ENCODE measurements at places on chromosomes 4 and X.

GRCh38 chrX:16560173-16560572 is 89.8 kb upstream of the S100G start:
- no peak for DNase-seq

GRCh38 chrX:20455001-20455400 is 188.3 kb upstream of the RPS6KA3 start:
- no peak for DNase-seq

DNA sequence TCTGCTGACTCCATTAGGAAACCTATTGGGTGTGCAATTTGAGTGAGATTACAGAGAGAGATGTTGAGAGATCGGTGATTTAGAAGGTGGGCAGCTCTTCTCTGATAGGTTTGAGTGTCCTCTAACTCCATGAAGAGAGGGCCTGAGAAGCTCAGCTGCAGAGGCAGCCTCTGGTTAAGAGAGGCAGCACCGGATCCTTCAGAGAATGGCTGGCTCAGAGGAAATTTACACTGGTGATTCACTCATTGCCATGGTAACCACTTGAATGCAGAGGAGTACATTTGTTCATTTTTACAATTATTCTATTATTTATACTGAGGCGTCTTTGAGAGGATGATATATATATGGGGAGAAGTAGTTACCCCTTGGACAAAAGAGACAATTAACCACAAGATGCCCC is 171.7 kb downstream of the PDGFRA start:
- no peak for DNase-seq

DNA sequence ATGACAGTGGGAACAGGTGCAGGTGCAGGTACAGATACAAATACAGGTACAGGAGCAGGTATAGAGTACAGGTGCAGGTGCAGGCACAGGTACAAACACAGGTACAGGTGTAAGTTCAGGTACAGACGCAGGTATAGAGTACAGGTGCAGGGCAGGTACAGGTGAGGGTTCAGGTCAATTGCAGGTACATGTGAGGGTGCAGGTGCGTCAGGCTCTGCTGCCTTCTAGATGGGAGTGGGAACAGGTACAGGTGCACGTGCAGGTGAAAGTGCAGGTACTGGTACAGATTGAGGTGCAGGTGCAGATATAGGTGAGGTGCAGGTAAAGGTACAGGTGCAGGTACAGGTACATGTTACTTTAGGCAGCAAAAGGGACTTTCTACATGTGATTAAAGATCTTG is 85.7 kb downstream of the CRLF2 start:
- DNase-seq, result no peak

DNA sequence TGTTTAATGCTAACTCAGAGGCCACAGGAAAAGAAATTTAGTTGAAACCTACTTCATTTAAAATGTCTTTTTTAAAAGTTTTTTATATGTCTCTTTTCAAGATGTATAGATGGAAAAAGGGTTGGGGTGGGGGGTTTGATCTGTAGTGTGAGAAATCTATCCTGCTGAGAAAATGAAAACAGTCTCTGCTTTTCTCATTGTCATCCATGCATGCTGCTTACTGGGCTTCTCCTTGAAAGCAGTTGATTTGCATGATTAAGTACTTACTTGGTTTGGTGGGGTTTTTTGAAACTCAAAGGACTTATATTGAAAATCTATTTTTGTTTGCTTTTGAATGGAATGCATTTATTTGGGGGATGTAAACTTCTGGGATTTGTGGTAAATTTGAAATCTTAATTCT is 313.6 kb upstream of the DKK2 start:
- no peak for DNase-seq

DNA sequence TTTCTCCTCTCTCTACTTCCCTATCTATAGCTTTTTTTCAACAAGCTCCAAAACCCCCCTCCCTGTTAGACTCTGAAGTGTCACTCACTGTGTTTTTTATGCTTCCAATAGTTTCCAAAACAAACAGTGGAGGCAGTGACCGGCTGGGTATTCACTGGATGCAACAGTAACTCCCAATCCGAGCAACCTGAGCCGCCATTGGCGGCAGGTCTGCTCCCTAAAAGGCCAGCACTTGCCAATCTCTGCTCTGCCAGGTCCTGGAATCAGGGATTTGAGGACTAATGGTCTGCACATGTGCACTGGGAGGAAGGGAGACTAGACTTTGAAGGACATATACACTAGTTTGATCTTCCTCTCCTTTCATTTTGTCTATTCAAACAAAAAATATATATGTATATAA is 7.1 kb downstream of the TBX22 start:
- no peak for DNase-seq

DNA sequence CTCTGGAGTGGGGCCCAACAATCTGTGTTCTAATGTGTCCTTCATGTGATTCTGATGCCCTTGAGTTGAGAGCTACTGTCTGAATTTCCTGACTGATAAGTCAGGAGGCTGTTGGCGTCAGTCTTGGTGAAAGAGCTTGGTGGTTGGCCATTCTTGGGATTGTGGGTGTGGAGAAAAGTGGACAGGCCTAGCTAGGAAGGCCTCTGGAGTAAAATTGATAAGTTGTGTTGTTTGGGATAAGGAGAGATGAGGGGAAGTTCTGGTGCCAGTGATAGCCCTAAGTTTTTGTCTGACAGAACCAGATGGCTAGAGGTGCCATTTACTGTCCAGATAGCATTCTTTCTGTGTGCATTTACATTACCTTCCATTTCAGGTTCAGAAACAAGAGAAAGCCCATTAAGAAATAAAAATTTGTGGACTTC is 11.7 kb downstream of the NSD2 start:
- no peak for DNase-seq

GRCh38 chr4:40016007-40016406 is 38.3 kb upstream of the PDS5A start:
- no peak for DNase-seq

DNA sequence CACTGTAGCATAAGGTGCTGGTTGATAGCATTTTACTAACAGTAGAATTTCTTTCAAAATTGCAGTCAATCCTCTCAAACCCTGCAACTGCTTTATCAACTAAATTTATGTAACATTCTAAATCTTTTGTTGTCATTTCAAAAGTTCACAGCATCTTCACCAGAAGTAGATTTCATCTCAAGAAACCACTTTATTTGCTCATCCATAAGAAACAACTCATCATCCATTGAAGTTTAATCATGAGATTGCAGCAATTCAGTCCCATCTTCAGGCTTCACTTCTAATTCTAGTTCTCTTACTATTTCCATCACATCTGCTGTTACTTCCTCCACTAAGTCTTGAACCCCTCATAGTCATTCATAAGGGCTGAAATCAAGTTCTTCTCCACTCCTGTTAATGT is 21.7 kb downstream of the LAMTOR3 start:
- DNase-seq, result no peak

DNA sequence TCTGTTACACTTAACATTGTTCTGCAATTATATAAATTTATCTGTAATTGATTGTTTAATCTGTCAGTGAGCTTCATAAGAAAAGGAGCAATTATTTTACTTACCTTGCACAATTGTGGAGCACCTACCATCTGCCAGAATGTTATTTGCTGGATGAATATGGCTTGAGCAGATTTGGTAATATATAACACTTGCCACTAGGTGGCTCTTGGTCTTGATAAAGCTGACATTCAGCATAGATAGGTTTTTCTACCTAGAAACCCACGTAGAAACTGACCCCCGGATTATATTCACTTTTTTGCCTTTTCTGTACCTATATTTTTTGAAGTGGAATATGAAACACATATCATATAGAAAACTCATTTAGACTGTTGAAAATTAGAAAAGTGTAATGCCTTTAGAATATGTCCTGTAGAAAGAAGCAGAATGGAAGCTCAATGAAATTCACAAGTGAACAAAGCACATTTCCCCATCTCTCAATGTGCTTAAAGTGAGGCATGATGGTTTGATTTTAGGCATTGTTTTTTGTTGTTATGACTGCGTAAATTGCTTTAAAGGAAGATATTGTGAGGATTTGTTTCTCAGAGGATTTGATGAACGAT is 9.5 kb downstream of the RBPJ start:
- peak; percentile 53 for DNase-seq

GRCh38 chr4:176817204-176817603 is 24.5 kb upstream of the VEGFC start:
- DNase-seq, result no peak

DNA sequence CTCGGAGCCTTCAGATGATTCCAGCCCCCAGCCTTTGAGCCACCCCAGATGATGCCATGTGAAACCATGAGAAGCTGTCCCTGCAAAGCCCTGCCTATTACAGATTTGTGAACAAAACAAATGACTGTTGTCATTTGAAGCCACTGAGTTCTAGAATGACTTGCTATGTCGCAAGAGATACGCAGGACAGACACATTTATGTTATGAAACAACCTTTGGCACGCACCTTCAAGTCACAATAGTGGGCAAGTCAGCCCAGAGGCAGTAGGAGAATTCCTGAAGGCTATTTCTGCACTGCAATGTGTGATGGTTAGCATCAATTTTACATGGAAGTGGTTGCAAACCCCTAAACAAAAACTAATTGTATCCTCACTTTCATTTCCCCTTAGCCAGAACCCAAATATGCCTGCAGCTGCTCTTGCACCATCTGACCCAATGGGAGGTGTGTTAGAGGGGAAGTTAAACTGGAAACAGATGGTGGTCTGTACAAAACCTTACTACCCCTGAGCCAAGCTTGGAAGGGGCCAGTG is 174.4 kb upstream of the ATP6AP2 start:
- DNase-seq, result no peak

GRCh38 chr4:75011131-75011795 is 78.3 kb downstream of the PARM1 start:
- DNase-seq, result no peak

GRCh38 chr4:114466299-114466698 is 132.3 kb upstream of the UGT8 start:
- no peak for DNase-seq

GRCh38 chrX:114462266-114462665 is 121.6 kb upstream of the HTR2C start:
- DNase-seq, result no peak

- peak; percentile 27 for DNase-seq
Observed at GRCh38 chr4:141636771-141637460, 533 bp downstream of the IL15 start.

- DNase-seq, result peak; percentile 45
Observed at GRCh38 chrX:150486011-150486410, 82.4 kb upstream of the MTM1 start.

DNA sequence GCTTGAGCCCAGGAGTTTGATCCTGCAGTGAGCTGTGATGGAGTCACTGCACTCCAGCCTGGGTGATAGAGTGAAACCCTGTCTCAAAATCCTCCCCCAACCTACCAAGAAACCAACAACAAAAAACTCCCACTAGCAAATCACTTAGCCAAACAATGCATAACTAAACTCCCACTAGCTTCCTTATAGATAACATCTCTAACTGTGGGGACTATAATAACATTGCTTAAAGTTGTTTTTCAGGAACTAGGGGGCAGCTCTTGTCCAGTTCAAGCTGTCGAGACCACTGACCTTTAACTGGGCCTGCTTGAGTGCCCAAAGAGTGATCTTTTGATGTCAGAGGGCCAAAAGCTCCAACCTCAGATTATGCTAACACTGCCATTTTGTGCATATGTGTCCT is 81.7 kb downstream of the FREM3 start:
- DNase-seq, result no peak

DNA sequence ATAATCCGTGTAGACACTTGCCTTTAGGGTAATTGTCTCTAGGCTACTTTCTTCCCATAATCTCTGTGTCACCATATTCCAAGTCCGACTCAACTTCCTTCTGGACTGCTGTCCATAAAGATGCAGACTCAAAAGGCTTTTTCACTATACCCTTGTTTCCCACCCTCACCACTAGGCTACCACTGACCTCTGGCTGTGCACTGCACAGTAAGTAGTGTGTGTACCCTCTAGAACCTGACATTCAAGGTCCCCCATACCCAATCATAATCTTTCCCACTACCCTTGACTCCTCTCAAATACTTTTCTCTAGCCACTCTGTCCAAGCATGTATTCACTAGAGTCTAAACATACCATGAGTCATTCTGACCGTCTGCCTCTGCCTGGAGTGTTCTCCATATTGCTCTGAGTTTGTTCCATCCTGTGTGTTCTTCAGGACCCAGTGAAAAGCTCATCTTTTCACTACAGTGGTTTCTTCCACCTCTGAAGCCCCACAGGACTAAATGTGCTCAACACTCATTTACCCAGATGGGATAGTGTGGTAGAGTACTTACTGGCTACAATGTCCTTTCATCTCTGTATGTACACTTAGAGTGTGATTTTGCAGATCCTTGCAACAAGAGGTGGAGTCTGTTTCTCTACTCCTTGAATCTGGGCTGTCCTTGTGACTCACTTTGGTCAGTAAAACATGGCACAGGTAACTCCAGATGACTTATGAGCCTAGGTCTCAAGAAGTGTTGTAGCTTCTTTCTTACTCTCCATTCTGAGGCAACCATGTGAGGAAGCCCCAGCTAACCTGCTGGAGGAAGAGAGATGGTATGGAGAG is 17.4 kb downstream of the JADE3 start:
- DNase-seq, result no peak

DNA sequence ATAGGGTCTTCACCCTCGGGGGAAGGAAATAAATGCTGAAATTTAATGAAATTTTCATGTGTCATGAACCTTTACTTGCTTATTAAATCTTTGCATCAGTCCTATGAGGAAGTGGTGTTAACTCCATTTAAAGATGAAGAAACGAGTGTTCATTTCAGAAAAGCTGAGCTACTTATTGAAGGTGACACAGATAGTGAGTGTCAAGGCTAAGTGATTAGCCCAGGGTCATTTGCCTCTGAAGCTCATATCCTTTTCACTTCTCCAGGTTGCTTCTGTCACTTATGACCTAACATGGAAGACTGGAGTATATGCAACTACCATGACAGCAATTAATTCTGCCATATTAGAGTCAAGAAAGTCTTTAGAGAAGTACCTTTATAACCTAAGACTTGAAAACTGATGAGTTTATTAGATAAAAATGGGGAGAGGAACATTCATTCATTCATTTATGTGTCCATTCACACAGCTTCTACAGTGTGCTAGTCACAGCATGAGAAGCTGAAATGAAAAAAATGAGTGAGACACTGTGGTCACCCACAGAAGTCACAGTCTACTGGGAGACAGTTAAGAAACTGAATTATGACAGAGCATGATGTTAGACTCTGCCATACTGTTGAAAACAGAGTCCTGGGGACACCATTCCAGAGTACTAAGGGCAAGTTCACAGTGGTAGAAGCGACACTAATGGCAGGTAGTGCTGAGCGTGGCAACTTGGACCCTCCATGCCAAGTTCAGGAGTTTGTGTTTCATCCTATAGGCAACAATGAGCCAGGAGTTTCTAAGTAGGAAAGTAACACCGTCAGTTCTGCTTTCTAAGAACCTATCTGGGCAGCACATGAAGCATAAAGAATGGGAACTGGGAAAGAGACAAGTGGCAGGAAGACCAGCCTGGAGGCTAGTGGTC is 21.3 kb downstream of the ALPK1 start:
- no peak for DNase-seq

DNA sequence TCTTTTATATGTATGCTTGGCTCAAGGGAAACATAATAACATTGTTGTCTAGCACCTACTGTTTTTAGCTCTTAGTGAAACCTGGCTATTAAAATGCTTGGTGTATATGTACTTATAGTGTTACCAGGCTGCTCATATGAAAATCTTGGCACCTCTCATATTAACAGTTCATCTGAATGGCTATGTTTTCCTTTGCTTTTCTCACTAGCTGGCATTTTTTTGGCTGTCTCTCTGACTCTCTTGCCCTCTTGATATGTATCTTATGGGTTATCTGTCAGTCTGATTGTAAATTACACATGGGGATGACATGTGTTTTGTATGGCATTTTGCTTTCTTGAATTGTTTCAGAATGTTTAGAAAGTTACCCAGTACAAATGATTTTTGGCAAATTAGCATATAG is 158.0 kb downstream of the ARHGAP24 start:
- DNase-seq, result no peak
